Transverse colon (tissue), 4 donors: ENCODE measurements at places on chromosomes 2 and 18. TPM values are rescaled to one million over a fixed set of nuclear protein-coding genes. Genes with fewer than 3 reads are reported as not detected.

GRCh38 chr2:214247531-214247930, 163.3 kb upstream of the VWC2L start:
- H3K27me3 ChIP-seq = no peaks in the 10 kb centered on the region
- DNase-seq = no peak
- no peak overlapping the region for H3K4me3 ChIP-seq
- no peak overlapping the region for H3K27ac ChIP-seq
- H3K4me1 ChIP-seq = no peaks in the 10 kb centered on the region

DNA sequence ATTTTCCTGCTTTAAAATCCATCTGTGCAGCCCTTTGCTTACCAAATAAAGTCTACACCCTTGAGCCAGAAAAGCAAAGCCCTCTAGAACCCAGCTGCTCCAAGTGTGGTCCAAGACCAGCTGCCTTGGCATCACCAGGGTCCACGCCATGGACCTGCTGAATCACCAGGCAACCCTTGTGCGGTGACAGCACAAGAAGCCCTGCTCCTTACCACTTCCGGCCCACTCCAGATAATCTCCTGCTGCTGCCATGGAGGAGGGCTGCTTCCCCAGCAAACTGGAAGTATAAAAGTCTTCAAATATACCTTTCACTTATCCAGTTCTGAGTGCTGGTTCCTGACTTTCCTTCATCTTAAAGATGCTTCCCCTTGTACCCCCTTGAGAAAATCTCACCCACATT, 106.0 kb upstream of the PKDCC start:
- DNase-seq = no peak
- no peaks in the 10 kb centered on the region for H3K4me1 ChIP-seq
- no peak overlapping the region for H3K4me3 ChIP-seq
- H3K27me3 ChIP-seq = no peaks in the 10 kb centered on the region
- no peak overlapping the region for H3K27ac ChIP-seq
- H3K36me3 ChIP-seq = no peaks in the 10 kb centered on the region

The FAM117B gene
- total RNA-seq = 21.3 TPM

The IL37 gene
- total RNA-seq = not detected

- no peaks in the 10 kb centered on the region for H3K36me3 ChIP-seq
- no peaks in the 10 kb centered on the region for H3K27me3 ChIP-seq
- no peak overlapping the region for H3K4me3 ChIP-seq
- no peak overlapping the region for H3K27ac ChIP-seq
Measured at GRCh38 chr2:199926806-199927205, 15.7 kb downstream of the C2orf69 start.

GRCh38 chr2:84959566-84960506, 11.1 kb upstream of the KCMF1 start:
- no peak for DNase-seq
- H3K36me3 ChIP-seq = no peaks in the 10 kb centered on the region

- no peaks in the 10 kb centered on the region for H3K36me3 ChIP-seq
- H3K4me1 ChIP-seq = no peaks in the 10 kb centered on the region
- H3K27ac ChIP-seq = peak overlapping the region; percentile 9
- H3K27me3 ChIP-seq = no peaks in the 10 kb centered on the region
- H3K4me3 ChIP-seq = no peak overlapping the region
Measured at GRCh38 chr18:424071-424661, 76.3 kb downstream of the COLEC12 start.

- peak overlapping the region; percentile 45 for H3K4me3 ChIP-seq
- H3K36me3 ChIP-seq = no peaks in the 10 kb centered on the region
- H3K4me1 ChIP-seq = peaks cover 3% of the 10 kb centered on the region
Measured at GRCh38 chr18:31723990-31724711, 36.5 kb downstream of the SLC25A52 start.

DNA sequence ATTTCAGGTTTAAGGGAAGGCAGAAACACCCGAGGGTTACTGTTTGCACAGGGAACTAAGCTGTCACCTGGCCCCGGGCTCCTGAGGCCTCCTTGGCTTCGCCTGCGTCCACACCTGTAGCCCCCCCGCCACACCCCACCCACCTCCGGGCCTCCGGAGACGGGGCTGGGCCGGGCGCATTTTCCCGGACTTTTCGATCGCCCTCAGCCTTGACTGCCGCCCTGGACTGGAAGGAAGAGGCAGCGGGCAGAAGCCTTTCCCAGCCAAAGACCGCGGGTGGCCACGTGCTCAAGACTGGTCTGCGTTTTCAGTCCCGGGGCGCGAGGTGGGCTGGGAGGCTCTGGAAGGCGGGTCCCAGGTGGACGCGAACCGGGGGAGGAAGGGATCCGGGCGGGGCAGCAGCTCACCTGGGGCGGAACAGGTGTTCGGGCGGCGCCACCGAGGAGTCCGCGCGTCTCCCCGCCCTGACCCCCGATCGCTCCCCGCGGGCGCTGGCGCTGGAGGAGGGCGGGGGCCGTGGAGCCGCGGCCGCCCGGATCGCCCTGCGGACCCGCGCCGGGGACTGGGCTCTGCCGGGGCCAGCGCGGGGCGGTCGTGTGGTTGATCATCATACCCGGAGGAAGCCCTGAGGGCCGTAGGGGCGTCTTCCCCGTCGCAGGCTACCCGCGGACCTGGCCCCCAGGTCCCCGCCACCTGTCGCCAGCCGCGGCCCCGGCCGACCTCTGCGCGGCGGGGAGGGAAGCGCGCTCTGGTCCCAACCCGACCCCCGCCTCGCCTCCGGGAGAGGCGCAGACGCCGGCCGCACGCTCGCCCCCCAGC, 3.2 kb downstream of the ID2 start:
- peak overlapping the region; percentile 81 for H3K4me3 ChIP-seq
- DNase-seq = peak; percentile 86
- H3K36me3 ChIP-seq = no peaks in the 10 kb centered on the region
- H3K4me1 ChIP-seq = peaks cover 23% of the 10 kb centered on the region
- no peaks in the 10 kb centered on the region for H3K27me3 ChIP-seq
- H3K27ac ChIP-seq = peak overlapping the region; percentile 91

DNA sequence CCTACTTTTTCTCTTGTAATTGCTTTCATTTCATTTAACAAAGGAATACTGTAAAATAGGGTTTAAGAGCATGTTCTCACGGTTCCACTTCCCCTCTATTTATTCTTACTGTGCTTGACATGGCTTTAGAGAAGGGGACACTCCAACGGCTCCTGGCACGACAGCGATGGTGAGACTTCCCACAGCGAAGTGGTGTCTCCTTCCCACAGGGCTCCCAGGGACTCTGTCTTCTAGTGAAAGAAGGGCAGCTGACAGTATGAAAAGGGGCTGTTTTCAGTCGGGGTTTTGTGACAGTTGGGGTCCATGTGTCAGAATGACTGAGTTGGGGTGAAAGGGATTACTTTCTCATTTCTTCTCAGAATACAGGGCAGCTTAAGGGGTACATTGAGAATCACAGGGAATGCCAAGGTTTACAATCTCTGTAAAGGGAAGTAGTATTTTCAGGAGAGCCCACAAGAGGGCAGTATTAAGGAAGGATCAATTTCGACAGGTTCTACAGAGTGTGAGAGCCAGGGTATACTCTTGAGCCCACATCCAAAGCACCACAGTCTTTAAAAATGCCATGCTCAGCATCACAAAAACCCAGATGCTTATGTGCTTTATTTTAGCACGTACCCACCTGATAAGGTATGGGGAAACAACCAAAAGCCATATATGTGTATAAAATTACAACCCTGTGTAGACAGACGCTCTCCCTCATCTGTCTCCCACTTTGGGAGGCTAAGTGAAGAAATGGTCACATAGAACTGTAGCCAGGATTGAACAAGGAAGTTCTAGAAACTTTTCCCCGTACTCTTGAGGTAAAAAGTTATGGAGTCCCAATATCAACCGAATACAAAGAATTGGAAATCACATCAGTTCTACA, 31.3 kb upstream of the RAPGEF4 start:
- no peak overlapping the region for H3K4me3 ChIP-seq
- H3K36me3 ChIP-seq = no peaks in the 10 kb centered on the region
- no peak overlapping the region for H3K27ac ChIP-seq
- no peak for DNase-seq
- no peaks in the 10 kb centered on the region for H3K4me1 ChIP-seq
- no peaks in the 10 kb centered on the region for H3K27me3 ChIP-seq

The CFAP65 gene
- 3.0 TPM for total RNA-seq

DNA sequence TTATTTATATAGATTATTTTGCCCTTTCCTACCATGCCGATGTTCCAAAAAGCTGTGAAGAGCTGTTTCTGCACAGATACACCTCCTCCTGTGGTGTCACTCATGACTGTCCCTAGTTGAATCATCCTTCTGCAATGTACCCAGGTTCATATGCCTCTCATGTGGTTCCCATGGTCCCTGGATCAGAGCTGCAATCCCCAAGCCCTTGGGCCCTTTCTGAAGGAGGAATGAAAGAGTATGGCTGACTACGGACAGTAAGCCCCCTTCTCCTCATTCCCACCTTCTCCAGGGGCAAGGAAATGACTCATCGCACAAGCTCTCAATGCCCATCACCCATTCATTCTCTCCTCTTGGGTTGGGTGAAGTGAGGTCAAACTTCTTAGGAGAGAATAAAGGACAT, 63.9 kb upstream of the ACVR1 start:
- no peaks in the 10 kb centered on the region for H3K27me3 ChIP-seq
- no peaks in the 10 kb centered on the region for H3K4me1 ChIP-seq
- no peaks in the 10 kb centered on the region for H3K36me3 ChIP-seq
- no peak for DNase-seq
- no peak overlapping the region for H3K27ac ChIP-seq

GRCh38 chr2:109123586-109124201, 5.3 kb upstream of the SH3RF3 start:
- H3K4me3 ChIP-seq = no peak overlapping the region
- H3K36me3 ChIP-seq = no peaks in the 10 kb centered on the region
- H3K27me3 ChIP-seq = peaks cover 7% of the 10 kb centered on the region
- no peak overlapping the region for H3K27ac ChIP-seq
- peaks cover 4% of the 10 kb centered on the region for H3K4me1 ChIP-seq
- no peak for DNase-seq

The COLEC12 gene
- 1.9 TPM for total RNA-seq

- no peaks in the 10 kb centered on the region for H3K4me1 ChIP-seq
- no peaks in the 10 kb centered on the region for H3K36me3 ChIP-seq
- H3K4me3 ChIP-seq = no peak overlapping the region
- DNase-seq = no peak
Measured at GRCh38 chr18:78984941-78985784, 5.5 kb downstream of the SALL3 start.

The CFAP221 gene
- not detected for total RNA-seq

DNA sequence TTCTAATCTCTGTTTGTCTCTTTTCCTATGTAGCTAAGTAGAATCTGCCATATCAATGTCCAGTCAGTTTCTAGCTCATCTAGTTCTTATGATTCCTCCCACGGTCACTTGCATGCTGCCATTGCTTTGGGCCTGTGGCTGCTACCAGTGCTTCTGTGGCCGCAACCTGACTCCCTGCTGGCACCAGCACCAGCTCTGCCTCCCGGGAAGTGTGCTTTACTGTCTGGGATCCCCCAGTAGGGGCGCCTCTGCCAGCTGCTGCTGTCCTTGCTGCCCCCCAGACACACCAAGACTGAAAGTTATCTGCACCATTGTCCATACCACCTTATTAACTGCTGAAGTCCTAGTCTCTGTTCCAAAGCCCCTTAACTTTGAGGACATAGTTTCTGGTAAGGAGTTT, 56.3 kb downstream of the RAPGEF4 start:
- H3K4me3 ChIP-seq = no peak overlapping the region
- no peaks in the 10 kb centered on the region for H3K36me3 ChIP-seq
- no peaks in the 10 kb centered on the region for H3K4me1 ChIP-seq
- no peak overlapping the region for H3K27ac ChIP-seq
